Activated gamma-delta T cell (primary cell): ENCODE measurements at places on chromosomes 7 and 10.

- DNase-seq, result peak; percentile 22
Measured at GRCh38 chr10:124697837-124698544, 46.2 kb downstream of the FAM53B start.

DNA sequence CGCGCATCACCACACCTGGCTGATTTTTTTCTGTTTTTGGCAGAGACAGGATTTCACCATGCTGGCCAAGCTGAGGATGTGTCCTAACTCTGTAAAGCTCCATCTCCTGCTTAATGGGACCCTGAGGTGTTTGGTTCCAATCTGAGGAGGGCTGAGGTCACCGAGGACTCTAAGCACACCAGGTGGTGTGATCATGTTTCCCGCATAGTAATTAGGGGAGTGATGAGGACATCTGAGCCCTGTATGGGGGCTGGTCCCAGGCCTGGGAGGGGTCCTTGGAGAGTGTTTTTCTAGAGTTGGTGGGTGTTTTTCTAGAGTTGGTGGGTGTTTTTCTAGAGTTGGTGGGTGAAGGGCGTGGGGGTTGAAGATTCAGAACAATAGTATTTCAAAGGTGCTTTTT is 3.0 kb upstream of the ABHD11 start:
- DNase-seq, result no peak

- DNase-seq, result no peak
Measured at GRCh38 chr10:110834629-110835301, 37.0 kb upstream of the PDCD4 start.

- no peak for DNase-seq
Measured at GRCh38 chr10:7314170-7314569, 96.7 kb downstream of the SFMBT2 start.

DNA sequence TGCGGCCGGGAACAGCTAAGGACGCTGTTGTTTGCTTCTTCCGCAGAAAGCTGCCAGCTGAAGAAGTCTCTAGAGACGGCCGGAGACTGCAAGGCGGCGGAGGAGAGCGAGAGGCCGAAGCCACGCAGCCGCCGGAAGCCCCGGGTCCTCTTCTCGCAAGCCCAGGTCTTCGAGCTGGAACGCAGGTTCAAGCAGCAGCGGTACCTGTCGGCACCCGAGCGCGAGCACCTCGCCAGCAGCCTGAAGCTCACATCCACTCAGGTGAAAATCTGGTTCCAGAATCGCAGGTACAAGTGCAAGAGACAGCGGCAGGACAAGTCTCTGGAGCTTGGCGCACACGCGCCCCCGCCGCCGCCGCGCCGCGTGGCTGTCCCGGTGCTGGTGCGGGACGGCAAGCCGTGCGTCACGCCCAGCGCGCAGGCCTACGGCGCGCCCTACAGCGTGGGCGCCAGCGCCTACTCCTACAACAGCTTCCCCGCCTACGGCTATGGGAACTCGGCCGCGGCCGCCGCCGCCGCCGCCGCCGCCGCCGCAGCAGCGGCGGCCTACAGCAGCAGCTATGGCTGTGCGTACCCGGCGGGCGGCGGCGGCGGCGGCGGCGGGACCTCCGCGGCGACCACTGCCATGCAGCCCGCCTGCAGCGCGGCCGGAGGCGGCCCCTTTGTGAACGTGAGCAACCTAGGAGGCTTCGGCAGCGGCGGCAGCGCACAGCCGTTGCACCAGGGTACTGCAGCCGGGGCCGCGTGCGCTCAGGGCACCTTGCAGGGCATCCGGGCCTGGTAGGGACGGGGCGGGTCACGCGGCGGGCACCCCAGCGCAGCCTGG is 2.4 kb downstream of the NKX2-3 start:
- DNase-seq, result no peak

DNA sequence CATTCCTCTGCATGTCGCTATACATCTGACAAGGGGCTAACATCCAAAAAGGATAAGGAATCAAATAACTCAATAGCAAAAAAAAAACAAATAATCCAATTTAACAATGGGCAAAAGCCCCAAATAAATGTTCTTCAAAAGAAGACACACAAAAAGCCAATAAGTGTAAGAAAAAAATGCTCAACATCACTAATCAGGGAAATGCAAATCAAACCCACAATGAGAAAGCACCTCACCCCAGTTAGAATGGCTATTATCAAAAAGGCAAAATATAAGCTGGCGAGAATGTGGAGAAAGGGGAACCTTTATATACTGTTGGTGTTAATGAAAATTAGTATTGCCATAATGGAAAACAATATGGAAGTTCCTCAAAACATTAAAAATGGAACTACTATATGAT is 14.3 kb downstream of the ARHGAP12 start:
- DNase-seq, result no peak
